ENCODE measurements at places on chromosomes 11 and 22.
A peak's percentile ranks its signal among the peaks of the same experiment; 100 is the strongest.

- no peak for DNase-seq
These were observed 16.2 kb upstream of the MUC5B start for GRCh38 chr11:1206391-1207271.

DNA sequence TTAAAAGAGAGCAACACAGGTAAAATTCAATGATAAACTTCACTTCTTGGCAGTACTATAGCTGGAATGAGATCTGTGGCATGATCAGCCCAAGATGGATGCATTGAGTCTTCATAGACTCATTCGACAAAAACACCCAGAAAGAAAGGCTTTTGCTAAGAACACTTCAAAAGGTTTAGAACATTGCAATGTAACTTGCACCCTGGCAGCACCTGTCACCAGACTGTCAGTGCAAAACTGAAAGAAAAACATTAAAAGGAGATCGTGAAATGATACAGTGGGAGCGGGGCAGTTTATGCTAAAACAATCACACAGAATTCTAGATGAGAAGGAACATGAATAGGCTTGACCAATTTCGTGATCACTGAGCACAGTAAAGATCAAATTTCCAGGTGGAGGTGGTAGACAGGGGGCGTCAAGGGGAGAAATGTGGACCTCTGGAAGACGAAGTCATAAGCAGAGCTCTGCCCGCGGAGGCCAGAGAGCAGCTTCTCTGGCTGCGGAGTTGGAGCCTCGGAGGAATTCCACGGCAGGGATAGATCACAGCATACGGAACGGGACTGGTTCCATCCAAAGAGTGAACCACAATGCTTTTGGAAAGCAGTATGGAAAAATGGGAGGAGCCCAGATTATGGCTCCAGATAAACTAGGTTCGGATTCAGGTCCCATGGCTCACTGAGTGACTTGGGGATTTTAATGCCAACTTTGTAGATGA is 11.9 kb downstream of the VSIG10L2 start:
- no peak for DNase-seq

- no peak for DNase-seq
These were observed 35.8 kb downstream of the MTNR1B start for GRCh38 chr11:93005239-93005638.

- no peak for DNase-seq
These were observed 166.8 kb downstream of the TEAD1 start for GRCh38 chr11:12840871-12841660.

GRCh38 chr11:69131644-69132300 is 24.0 kb upstream of the SMIM38 start:
- DNase-seq: no peak

DNA sequence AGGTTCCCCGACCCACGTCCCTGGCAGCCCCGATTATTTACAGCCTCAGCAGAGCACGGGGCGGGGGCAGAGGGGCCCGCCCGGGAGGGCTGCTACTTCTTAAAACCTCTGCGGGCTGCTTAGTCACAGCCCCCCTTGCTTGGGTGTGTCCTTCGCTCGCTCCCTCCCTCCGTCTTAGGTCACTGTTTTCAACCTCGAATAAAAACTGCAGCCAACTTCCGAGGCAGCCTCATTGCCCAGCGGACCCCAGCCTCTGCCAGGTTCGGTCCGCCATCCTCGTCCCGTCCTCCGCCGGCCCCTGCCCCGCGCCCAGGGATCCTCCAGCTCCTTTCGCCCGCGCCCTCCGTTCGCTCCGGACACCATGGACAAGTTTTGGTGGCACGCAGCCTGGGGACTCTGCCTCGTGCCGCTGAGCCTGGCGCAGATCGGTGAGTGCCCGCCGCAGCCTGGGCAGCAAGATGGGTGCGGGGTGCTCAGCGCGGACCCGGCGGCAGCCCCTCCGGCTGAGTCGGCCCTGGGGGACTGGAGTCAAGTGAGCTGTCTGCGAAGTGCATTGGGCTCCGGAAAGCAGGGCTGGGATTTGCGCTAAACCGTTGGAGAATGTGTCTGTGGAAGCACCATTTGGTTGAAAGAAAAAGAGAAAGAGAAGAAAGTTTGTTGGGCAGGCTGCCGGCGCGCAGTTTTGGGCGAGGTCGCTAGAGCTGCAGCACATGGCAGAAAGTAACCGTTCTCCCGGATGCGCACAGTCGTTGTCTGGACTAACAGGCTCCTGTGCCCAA is at the start of gene CD44:
Gene CD44 (plus strand): TSS at position 229 of the 779 bp plus-strand sequence. CDS start 133 bp downstream, at position 362.
- DNase-seq: peak; percentile 56

GRCh38 chr22:37117092-37117491 is 7.6 kb upstream of the TMPRSS6 start:
- no peak for DNase-seq

- DNase-seq: no peak
These were observed 31.7 kb upstream of the NAV2 start for GRCh38 chr11:19680829-19681368.

GRCh38 chr22:43957871-43958270 is 2.6 kb downstream of the SAMM50 start:
- DNase-seq: no peak

DNA sequence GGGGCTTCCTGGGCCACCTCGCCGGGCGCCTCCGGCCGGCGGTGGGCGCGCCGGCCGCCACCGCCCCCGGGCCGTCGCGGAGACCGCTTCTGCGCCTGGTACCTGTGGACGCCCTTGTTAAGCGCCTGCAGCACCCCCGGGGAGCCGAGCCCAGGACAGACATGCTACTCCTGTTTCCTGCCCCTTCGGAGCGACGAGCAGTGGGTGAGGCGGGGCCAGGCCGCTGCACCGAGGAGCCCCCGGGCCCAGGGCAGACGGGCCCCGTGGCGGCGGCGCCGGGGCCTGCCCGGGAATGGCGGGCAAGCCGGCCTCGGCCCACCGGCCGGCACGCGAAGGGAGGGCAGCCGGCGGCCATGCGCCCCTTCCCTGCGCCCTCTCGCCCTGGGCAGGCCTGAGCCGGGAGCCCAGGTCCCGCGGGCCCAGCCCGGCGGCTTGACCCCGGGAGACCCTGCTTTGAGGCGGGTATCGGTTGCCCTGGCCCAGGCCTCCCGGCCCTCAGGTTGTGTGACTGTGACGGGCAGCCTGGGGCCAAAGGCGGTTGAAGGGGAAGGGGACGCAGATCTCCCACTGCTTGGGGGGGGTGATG is 789 bp upstream of the KDM2A start:
- peak; percentile 29 for DNase-seq

GRCh38 chr11:9060700-9061111 is 30.7 kb downstream of the SCUBE2 start:
- peak; percentile 49 for DNase-seq

DNA sequence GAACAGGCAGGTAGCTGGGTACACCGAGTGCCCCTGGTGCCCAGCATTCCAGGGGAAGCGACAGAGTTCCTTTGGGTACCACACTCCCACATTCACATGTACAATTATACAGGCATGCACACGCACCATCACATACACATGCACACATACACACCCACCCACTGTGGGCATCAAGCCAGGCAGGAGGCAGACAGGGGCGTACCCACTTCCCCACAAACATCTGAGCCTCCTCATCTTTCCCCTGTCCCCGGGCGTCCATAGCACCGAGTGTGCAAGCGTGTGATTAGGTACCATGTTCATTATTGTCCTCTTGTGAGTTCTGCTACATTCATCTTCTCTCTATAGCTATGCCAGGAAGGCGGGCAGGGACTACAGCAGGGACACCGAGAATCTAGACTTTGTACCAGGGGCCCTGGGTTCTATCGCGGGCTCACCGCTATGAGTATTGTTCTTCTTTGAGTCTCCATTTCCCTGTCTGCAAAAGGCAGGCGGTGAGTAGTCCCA is 2.1 kb upstream of the CARD10 start:
- DNase-seq: no peak

DNA sequence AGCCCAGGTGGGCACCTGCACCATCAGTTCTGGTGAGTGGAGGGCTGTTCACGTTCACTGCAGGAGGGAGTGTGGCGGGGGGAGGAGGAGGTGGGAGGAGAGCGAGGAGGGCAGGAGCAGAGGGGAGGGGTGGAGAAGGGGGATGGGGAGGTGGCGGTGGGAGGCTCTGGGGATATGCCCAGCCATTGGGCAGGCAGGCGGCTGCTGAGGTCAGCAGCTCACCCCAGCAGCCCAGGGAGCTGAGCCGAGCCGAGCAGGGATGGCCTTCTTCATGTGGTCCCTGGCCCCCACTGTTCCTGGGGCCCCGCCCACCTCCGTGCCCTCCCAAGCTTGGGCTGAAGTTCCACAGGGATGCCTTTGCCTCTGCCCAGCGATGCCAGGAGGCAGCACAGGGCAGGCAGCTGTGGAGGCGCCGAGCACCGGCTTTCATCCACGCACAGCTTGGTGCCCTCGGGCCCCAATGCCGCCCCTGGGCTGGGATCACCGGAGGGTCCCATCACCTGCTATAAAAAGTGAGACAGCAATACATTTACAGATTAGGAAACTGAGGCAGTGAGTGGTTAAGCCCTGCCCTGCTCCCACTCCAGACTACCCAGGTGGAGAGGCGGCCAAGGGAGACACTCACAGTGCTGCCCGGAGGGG is 21.6 kb downstream of the RTN4R start:
- no peak for DNase-seq

DNA sequence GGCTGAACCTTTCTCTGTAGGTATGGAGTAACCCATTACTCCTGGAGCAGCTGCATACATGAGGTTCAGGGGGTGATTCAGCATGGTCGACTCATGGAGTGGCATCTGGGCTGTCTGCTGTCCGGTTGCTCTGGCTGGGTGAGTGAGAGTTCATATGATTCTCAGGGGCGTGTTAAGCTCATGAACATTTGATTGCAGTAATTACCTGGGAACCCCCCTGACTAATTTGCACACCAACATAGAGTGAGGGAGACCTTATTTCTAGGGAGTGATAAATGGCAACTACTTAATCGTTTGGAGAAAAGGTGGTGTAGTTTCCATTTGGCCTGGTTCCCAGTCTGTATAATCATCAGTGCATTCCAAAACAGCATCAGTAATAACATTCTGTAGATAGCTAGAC is 661.9 kb downstream of the ETS1 start:
- DNase-seq: no peak

- no peak for DNase-seq
These were observed 175.2 kb downstream of the TMEM135 start for GRCh38 chr11:87212891-87213290.

- DNase-seq: no peak
These were observed 418.8 kb downstream of the TMEM135 start for GRCh38 chr11:87456499-87456898.

GRCh38 chr11:31325160-31325559 is 44.4 kb downstream of the DCDC1 start:
- DNase-seq: no peak

GRCh38 chr11:316891-317301 is 3.1 kb downstream of the IFITM1 start:
- DNase-seq: no peak

- DNase-seq: no peak
These were observed 710.9 kb upstream of the FAT3 start for GRCh38 chr11:91513734-91514133.

DNA sequence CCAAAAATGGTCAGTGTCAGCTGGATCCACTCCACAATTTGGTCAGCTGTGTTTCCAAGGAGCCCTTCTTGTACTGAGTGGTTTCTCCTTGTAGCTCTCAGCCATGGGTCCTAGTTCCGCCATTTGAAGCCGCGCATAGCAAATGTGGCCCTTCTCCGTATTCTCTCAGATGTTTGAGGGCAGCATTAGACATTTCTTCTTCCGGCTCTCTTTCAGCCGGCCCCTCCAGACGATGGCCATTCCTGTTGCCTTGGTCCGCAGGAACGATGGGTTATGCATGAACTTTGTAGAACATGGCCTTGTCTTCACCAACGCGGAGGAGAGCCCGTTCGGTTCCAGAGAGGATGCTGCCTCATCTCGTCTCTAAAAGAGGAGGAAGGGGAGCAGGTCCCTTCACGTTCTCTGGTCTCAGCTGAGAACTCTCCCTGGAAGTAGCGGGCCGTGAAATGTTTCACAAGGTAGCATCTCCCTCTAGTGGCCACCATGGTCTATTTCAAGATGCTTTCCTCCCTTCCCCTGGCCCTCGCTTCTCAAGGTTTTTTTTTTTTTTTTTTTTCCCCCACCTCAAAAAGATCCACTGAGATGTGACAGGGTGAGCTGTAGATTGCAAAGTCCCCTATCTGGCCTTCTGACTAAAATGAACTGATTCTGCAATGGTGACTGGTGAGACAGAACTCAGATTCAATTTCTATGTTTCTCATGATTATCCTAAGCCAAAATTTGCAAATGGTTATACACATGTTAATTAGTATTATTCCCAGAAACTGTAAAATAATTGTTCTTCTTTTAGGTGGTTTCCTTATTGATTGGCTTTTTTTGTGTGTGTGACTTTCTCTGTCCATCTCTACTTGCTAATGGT is 19.8 kb upstream of the PLET1 start:
- DNase-seq: peak; percentile 56

- DNase-seq: no peak
These were observed 54.6 kb upstream of the WNT7B start for GRCh38 chr22:46031557-46031956.

DNA sequence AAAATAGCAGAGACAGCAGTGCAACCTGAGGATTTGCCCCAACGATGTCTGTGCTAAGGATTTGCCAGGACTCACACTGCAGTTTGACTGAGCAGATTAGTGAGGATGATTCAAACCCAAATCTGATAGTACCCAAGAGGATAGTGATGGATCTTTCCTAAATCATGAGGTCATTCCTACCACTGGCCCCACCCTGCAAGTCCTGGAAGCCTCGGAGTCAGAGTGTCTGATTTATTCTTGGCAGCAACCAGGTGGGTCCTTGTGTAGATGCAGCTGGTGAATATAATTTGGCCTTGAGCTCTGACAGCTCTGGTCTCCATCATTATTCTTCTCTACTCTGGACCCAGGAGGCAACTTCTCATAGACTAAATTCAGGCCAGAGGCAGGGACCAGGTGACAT is 179.3 kb upstream of the RAG2 start:
- DNase-seq: no peak

- DNase-seq: no peak
These were observed 139.0 kb upstream of the NAV2 start for GRCh38 chr11:19573666-19574065.

DNA sequence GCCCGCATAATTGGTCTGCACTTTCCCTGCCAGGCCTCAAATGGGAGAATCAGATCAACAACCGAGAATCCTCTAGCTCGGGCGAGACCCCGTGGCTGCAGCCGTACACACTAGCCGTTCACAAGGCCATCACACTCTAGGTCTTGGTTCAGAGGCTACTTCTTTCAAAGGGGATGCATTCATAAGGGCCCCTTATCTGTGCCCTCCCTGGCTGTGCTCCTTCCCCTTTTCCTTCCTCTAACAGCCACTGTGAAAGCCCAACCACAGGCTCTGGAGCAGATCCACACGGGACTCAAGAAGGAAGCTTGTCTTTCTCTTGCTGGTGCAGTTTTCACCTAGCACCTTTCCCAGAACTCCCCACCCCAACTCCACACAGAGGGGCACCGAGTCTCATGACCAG is 24.5 kb downstream of the SMIM38 start:
- DNase-seq: no peak

GRCh38 chr11:69658626-69659450 is 16.3 kb downstream of the LTO1 start:
- DNase-seq: no peak

DNA sequence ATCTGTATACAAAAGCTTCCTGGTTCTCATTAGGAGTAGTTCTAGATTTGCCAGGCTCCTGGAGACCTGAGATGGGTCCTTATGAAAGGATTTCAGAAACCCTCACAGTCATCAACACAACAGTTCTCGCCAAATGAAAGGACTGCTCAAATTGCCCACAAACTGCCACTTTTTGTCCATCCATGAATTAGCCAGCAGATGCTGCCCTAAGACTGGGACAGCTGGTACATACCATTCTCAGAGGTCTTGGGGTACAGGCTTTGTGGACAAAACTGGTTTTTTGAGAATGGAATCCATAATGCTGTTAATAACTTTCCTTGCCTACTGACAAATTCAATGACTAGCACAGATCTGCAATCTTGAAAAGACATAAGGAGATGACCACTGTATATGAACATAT is 23.4 kb upstream of the BDNF start:
- DNase-seq: no peak

Data from activated CD4-positive, alpha-beta T cell treated with anti-CD3 and anti-CD28 coated beads for 24 hours (primary cell).